ENCODE measurements at places on chromosomes 4 and X. TPM values are rescaled to one million over a fixed set of nuclear protein-coding genes. Genes with fewer than 3 reads are reported as not detected.

DNA sequence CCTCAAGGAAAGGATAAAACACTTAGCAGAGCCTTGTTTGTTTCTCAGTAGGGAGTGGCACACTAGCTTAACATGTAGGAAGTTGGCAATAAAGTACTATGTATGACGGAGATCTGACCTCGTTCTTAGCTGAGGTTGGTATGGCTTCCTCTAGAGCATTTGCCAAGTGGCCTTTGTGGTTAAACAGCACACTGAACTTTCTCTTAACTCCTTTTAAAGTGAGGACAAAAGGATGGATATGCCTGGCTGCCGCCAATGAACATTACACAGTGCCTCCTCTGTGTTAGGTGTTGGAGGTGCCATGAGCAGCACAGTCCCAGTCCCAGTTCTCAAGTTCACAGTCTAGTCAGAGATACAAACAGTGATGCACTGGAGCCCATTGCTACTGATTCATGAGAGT, 54.4 kb downstream of the VGLL1 start:
- no peak overlapping the region for H3K27ac ChIP-seq
- H3K36me3 ChIP-seq = no peaks in the 10 kb centered on the region
- DNase-seq = no peak

GRCh38 chr4:7932287-7932686, 7.4 kb downstream of the AFAP1 start:
- no peak overlapping the region for H3K4me3 ChIP-seq
- H3K27ac ChIP-seq = no peak overlapping the region
- no peaks in the 10 kb centered on the region for H3K4me1 ChIP-seq

DNA sequence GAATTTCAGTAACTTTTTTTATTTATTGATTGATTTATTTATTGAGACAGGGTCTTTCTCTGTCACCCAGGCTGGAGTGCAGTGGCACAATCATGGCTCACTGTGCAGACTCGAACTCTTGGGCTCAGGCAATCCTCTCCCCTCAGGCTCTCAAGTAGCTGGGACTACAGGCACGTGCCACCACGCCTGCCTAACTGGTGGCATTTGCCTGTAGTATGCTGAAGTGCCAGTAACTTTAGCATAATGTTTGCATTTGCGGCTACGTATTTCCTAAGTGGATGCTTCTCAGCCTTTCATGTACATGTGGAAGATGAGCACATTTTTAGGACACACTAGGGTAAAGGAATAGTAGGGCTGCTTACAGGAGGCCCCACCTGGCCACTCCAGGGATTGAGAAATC, 45.3 kb upstream of the ATXN3L start:
- no peaks in the 10 kb centered on the region for H3K36me3 ChIP-seq
- DNase-seq = no peak
- no peak overlapping the region for H3K27ac ChIP-seq
- H3K27me3 ChIP-seq = no peaks in the 10 kb centered on the region
- H3K4me1 ChIP-seq = no peaks in the 10 kb centered on the region

- H3K4me1 ChIP-seq = peaks cover 52% of the 10 kb centered on the region
- DNase-seq = no peak
- no peak overlapping the region for H3K27ac ChIP-seq
- peaks cover 11% of the 10 kb centered on the region for H3K36me3 ChIP-seq
- H3K4me3 ChIP-seq = no peak overlapping the region
- H3K27me3 ChIP-seq = no peaks in the 10 kb centered on the region
Measured at GRCh38 chr4:146179784-146180370, 4.4 kb downstream of the LSM6 start.

GRCh38 chrX:267771-268261, 13.4 kb upstream of the PLCXD1 start:
- no peak overlapping the region for H3K27ac ChIP-seq
- no peaks in the 10 kb centered on the region for H3K36me3 ChIP-seq
- H3K27me3 ChIP-seq = no peaks in the 10 kb centered on the region
- DNase-seq = no peak

- H3K27ac ChIP-seq = no peak overlapping the region
- no peaks in the 10 kb centered on the region for H3K27me3 ChIP-seq
- H3K4me1 ChIP-seq = no peaks in the 10 kb centered on the region
- H3K4me3 ChIP-seq = no peak overlapping the region
- no peaks in the 10 kb centered on the region for H3K36me3 ChIP-seq
Measured at GRCh38 chrX:109785053-109785452, 52.0 kb upstream of the ACSL4 start.

- H3K4me3 ChIP-seq = no peak overlapping the region
- H3K27ac ChIP-seq = no peak overlapping the region
- H3K4me1 ChIP-seq = no peaks in the 10 kb centered on the region
- H3K27me3 ChIP-seq = no peaks in the 10 kb centered on the region
- H3K36me3 ChIP-seq = no peaks in the 10 kb centered on the region
- no peak for DNase-seq
Measured at GRCh38 chrX:155148724-155149537, 67.3 kb upstream of the VBP1 start.

GRCh38 chr4:84258905-84259830, 239.9 kb downstream of the NKX6-1 start:
- no peak overlapping the region for H3K4me3 ChIP-seq
- H3K27me3 ChIP-seq = no peaks in the 10 kb centered on the region
- H3K27ac ChIP-seq = no peak overlapping the region
- H3K36me3 ChIP-seq = no peaks in the 10 kb centered on the region
- H3K4me1 ChIP-seq = no peaks in the 10 kb centered on the region

DNA sequence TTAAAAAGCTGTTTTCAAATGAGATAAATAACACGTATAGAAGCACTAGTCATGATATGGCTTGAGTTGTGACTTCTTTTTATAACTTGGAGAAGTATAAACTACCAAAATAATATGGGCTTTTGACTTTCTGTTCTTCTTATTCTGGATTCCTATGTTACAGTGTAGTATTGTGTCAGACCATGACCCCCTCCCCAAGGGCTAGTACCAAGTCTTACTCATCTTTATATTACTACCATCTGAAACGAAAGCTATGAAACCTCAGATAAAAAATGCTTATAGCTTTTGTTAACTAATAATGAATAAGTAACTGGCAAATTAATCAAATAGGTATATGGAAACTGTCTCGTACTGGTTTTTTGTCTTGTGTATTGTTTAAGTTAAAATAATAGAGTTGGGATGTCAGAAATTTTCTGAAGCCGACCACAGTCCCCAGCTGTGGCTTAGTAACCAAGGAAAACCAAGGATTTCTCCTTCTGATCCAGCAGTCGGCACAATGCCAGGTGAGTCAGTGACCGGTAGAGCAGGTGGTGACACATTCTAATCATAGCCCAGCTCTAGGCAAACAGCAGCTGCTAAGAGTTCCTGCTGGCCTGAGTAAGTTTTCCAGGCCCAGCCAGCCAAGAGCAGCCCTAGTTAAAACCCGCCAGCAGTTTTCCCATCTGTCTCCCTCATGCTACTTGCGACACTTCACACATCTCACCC, 163.3 kb upstream of the PRDX4 start:
- no peak overlapping the region for H3K27ac ChIP-seq
- H3K36me3 ChIP-seq = no peaks in the 10 kb centered on the region
- peak; percentile 57 for DNase-seq
- H3K27me3 ChIP-seq = no peaks in the 10 kb centered on the region
- H3K4me3 ChIP-seq = no peak overlapping the region

GRCh38 chr4:139175646-139176301, 1.2 kb downstream of the ELF2 start:
- H3K4me1 ChIP-seq = peaks cover 42% of the 10 kb centered on the region
- peak overlapping the region; percentile 100 for H3K27ac ChIP-seq
- H3K4me3 ChIP-seq = peak overlapping the region; percentile 93
- no peak for DNase-seq
- no peaks in the 10 kb centered on the region for H3K36me3 ChIP-seq

DNA sequence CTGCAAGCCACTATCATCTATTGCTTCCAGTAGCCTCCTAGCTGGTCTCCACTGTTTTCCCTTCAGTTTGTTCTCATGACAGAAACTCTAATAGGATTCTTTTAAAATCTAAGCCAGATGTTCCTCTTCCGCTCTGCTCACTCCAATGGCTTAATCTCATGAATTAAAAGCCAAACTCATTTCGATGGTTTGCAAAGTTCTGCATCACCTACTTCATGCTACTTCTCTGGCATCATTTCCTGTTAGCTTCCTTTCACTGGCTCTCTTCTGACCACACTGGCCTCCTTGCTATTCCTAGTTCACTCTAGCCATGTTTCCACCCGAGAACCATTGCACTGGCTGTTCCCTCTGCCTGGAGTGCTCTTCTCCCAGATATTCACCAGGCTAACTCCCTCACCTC, 102.0 kb upstream of the LSM6 start:
- no peaks in the 10 kb centered on the region for H3K36me3 ChIP-seq
- H3K4me3 ChIP-seq = no peak overlapping the region
- no peak for DNase-seq
- no peaks in the 10 kb centered on the region for H3K27me3 ChIP-seq
- no peaks in the 10 kb centered on the region for H3K4me1 ChIP-seq

DNA sequence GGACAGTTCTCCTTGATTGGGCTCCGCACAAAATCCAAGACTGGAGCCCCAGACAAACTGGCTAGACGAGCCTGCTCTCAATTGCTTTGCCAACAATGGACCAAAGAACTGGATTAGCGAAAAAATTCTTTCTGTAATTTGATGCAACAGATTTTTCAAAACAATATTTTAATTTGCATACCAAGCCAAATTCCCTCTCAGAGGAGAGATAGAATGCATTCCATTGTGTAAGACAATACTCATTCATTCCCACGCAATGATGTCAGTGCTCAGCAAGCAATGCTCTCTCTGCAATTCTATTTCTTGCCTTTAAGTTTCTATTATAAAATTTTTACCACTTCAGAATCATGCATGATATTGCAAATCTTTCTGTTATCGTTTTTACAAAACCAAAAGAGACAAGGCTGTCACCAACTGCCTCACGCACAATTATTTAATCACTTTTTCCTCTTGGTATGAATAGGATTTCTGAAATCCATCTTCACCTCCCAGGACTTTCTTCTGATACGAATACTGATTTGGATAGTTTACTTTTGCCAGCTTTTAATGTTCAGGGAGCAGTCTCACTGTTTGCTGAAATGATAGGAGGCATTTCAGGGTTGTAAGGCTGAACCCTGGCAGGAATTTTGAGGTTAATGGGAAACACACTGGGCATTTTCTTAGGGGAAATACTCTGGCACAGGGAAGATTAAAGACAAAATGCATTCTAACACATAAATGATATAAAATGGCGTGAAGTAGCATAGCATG, 46.1 kb upstream of the HCCS start:
- no peaks in the 10 kb centered on the region for H3K27me3 ChIP-seq
- no peaks in the 10 kb centered on the region for H3K4me1 ChIP-seq
- no peak overlapping the region for H3K4me3 ChIP-seq
- no peak for DNase-seq
- no peak overlapping the region for H3K27ac ChIP-seq

- H3K27me3 ChIP-seq = no peaks in the 10 kb centered on the region
- no peak overlapping the region for H3K27ac ChIP-seq
- H3K36me3 ChIP-seq = peaks cover 12% of the 10 kb centered on the region
- DNase-seq = no peak
Measured at GRCh38 chrX:68834371-68835103, 5.7 kb downstream of the EFNB1 start.

GRCh38 chr4:2390146-2390545, 28.3 kb downstream of the ZFYVE28 start:
- no peak overlapping the region for H3K27ac ChIP-seq
- no peak overlapping the region for H3K4me3 ChIP-seq
- H3K27me3 ChIP-seq = no peaks in the 10 kb centered on the region
- peaks cover 4% of the 10 kb centered on the region for H3K4me1 ChIP-seq
- H3K36me3 ChIP-seq = no peaks in the 10 kb centered on the region

DNA sequence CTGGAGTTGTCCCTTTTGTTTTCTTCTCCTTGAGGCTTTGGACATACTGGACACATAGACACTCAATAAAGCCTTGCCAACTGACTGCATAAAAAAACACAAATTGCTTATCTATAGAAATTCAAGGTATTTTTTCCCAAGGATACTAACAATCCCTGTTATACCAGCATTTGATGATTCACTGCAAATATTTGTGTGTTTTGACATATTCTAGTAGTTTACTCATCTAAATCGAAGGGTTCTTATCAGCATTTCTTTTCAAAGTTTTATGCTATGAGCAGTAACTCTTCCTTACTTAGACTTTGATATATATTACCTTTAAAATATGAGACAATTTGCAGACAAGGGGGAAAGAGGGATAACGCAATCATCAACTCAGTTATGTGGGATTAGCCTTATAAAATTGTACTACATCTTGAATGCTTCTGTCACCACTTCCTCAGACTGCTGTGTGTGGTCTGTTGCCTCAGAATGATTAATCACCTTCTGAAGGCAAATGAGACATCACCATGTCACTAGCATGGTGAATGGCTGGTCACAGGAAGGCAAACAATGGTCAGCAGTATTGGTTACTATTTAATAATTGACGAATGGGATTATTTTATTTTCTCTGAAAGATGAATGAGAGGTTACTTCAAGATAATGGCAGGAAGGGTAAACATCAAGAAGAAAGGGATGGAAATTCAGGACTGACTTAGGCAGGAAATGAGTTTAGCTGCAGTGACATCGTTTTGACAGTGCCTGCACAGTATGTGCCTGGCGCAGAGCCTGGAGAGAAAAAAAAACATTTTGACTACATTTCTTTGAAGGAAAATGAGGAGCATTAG, 544.3 kb upstream of the CNKSR2 start:
- no peak overlapping the region for H3K27ac ChIP-seq
- no peaks in the 10 kb centered on the region for H3K4me1 ChIP-seq
- H3K4me3 ChIP-seq = no peak overlapping the region
- H3K27me3 ChIP-seq = no peaks in the 10 kb centered on the region

DNA sequence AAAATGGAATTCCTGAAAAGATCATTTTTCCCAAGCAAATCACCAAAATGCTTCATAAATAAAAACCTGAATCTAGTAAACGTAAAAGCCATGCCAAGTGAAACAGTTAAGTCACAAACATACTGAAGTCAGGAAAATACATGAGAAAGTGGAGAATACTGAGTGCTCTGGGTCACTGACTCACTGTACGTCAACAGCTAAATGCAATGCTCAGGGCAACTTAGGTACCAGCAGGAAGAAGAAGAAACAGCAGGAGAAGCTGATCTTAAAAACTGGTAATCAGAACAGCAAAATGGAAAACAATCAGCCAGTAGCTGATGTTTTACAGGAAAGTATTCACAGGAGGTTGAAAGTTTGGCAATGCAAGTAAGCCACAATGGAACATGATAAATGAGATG, 252.6 kb upstream of the ETNPPL start:
- no peak for DNase-seq
- no peak overlapping the region for H3K27ac ChIP-seq
- peaks cover 2% of the 10 kb centered on the region for H3K4me1 ChIP-seq
- no peak overlapping the region for H3K4me3 ChIP-seq

DNA sequence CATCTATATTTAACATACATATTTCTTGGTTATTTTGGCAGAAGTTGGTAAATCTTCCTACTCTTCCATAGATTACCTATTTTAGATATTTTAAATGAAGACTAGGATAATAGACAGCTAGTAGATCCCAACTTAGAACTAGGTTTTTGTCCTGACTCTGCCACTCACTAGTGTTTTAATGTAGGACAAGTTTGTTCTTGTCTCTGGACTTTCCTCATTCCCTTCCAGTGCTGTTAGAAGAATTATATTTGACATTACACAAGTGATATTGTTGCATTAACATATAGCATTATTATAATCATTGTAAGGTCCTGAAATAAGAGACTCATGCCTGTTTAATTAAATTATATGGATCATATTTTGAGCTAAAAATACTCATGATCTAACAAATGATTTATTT, 24.1 kb upstream of the ALB start:
- H3K27ac ChIP-seq = no peak overlapping the region
- H3K27me3 ChIP-seq = no peaks in the 10 kb centered on the region
- no peaks in the 10 kb centered on the region for H3K36me3 ChIP-seq
- no peaks in the 10 kb centered on the region for H3K4me1 ChIP-seq

Gene GPR50
- not detected for total RNA-seq

Gene KDM5C
- total RNA-seq = 41.2 TPM

Gene EGF
- total RNA-seq = 13.4 TPM

Gene CENPVL3
- total RNA-seq = not detected

Gene AMOT
- 6.6 TPM for total RNA-seq

Gene CYTL1
- total RNA-seq = 0.92 TPM

Gene MAGEA8
- total RNA-seq = not detected

Gene CT45A8
- total RNA-seq = not detected

Gene HERC3
- total RNA-seq = 62.6 TPM

Gene ZNF157
- total RNA-seq = not detected

Gene ODAPH
- total RNA-seq = not detected
